ENCODE measurements at places on chromosomes 16 and 17.
A peak's percentile ranks its signal among the peaks of the same experiment; 100 is the strongest.

GRCh38 chr17:32495359-32496231 is 8.8 kb downstream of the CDK5R1 start:
- no peak for DNase-seq

- no peak for DNase-seq
These were observed 60.8 kb downstream of the TEX14 start for GRCh38 chr17:58630883-58631522.

- DNase-seq = no peak
These were observed 57.5 kb downstream of the WIPI1 start for GRCh38 chr17:68399638-68400403.

DNA sequence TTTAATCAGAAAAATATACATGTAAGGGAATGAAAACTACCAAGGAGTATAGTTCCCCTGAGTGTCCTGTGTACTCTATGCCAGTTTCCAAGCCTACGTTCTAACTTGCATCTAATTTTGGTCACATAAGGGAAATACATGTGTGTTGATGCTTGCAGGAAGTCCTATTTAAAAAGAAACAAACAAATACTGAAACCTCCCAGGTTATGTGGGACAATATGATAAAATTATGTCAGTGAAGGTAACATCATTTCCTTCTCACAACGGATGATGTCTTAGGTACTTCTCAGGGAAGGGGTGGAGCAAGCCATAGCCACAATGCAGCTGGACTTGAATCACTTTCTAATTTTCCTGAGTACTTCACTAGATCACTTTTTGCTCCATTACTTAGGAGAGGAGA is 115.9 kb downstream of the ZFHX3 start:
- DNase-seq = peak; percentile 10

DNA sequence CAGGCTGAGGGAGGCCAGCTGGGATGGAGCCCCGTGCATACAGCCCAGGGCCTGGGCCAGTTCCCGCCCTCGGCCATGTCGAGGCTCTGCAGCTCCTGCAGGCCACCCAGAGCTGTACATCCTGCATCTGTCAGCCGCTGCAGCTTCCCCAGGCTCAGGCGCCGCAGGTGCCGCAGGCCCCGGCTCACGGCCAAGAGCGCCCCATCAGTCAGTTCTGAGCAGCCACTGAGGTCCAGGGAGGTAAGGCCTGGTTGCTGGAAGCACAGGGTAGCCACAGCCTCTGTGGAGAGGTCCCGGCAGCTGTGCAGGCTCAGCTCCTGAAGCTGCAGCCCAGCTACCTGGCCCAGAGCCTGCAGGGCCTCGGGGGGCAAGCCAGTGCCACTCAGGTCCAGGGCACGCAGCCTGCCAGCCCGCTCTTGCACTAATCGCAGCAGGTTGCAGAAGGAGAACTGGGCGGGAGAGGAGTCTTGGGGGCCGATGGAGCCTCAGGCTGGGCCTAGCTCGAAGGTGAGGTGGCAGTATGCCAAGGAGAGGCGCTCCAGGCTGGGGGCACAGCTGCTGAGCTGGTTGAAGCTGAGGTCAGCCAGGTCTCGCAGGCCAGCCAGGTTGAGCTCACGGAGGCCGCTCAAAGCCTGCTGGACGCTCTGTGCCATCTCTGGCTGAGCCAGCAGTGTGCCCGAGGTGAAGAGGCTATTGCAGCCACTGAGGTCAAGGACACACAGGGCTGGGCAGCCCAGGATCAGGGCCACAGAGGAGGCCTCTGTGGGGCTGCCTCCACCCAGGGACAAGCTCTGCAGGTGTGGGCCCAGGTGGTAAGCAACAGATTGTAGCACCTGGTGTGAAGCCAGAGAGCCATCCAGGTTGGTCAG is 11.4 kb downstream of the ELMO3 start:
- no peak for DNase-seq

DNA sequence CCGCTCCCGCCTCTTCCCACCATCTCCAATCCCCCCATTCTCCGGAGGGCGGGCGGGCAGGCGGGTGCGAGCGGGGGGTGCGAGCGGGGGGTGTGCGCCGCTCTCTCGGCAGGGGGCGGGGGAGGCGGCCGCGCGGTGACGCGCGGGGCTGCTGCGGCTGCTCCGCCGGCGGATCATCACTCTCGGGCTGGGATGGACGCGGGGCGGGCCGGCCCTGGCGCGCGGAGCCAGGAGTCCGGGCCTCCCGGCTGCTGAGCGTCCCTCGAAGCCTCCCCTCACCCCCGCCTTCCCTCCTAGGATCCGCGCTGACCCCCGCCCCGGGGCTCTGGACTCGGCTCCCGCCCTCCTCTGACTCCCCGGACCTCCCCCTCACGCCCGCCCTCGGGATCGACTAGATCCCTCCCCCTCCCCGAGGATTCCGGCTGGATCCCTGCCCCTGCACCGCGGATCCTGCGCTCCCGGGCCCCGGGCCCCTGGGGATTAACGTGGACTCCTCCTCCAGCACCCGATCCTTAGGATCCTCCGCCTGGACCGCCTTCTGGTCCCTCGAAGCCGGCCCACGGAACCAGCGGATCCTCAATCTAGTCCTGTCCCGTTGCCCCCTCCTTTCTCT is 946 bp upstream of the TMEM256 start:
- DNase-seq = no peak

DNA sequence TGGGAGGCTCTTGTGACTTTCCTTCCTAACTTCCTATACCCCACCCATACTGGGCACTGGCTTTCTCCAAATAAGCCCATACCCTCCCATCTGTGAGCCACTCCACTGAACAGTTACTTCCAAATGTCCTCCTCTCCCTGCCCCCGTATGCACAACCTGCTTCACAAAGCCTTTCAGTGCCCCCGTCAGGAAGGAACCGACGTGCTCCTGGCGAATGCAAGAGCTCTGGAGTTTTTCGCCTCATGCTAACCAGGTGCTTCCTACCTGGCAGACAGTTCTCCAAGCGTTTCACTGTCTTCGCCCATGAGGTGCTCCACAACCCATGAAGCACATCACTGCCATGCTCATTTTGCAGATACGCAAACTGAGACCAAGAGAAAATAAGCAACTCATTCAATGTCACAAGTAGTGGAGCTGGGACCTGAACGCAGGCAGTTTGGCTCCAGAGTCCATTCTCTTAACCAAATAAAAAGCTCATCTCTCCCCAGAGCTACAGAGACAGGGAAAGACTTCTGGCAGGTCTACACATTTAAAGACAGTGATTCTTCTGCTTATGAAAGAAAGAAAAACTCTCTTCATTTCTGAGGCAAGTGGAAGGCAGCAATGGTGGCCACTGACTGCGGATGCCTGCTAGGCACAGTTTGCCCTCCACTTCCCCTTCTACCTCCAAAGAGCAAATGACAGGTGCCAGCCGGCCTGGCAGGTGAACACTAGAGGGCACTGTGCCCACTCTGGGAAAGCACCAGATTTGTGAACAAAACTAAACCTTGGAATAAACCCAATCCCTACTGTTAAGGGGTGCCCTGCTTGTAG is 23.8 kb downstream of the SPHK1 start:
- DNase-seq = peak; percentile 56

DNA sequence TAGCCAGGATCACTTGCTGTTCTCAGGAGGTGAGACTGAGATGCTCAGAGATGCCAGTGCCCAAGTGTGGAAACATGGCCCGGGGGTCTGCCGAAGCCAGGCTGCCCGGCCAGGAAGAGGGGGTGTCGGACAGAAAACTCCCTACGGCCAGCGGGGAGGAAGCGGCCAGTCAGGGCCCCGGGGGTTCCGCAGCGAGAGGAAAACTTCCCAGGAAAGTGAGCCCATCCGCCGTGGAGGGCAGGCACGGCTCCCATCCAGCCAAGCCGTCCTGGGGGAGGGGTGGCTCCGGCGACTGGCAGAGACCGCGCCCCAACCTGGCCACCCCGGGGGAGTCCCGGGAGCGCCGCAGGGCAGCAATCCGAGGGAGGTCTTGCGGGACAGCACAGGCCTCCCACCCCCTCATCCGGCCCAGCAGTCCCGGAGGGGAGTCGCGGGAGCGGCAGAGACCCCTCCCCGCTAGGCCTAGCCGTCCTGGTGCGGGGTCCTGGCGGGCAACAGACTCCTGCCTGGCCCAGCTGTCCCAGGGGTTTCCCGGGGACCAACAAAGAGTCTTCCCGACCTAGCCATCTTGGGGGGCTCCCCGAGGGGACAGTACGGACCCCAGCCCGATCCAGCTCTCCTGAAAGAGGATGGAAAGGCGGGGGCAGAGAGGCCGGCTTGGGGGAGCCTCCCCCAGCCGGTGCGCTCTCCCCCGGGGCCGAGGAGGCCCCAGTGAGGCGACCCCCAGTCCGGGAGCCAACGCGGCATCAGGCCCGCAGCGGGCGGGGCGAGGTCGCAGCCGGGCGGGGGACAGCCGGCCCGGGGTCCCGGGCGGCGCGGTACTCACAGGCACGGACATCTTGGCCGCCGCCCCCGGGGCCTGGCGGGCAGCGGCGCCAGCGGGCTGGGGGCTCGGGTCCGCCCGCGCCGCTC is 13.8 kb upstream of the BCAR1 start:
- DNase-seq = no peak

DNA sequence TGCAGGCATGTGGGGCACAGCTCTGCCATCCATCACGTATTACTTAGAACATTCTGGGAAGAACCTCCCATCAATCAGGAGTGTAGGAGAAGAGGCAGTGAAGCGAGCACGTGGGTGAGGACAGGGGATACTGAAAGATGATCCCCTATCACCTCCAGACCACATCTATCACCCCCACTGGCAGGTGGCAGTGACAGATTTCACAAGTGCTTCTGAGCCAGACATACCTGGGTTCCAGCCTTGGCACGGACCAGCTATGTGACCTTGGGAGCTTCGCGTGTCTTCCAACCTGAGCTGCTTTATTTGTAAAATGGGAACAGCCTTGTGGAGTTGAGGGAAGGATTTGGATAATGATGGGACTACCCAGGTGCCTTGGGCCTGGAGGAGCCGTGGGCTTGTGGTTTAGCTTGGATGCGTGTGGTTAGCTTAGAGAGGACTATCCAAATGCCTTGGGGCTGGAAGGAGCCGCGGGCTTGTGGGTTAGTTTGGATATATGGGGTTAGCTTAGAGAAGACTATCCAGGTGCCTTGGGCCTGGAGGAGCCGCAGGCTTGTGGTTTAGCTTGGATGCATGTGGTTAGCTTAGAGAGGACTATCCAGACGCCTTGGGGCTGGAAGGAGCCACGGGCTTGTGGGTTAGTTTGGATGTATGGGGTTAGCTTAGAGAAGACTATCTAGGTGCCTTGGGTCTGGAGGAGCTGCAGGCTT is 206.4 kb downstream of the ENGASE start:
- DNase-seq = no peak

GRCh38 chr17:15048933-15049794 is 216.0 kb downstream of the PMP22 start:
- DNase-seq = no peak

GRCh38 chr17:15436473-15437302 is 30.7 kb downstream of the CDRT4 start:
- peak; percentile 9 for DNase-seq

DNA sequence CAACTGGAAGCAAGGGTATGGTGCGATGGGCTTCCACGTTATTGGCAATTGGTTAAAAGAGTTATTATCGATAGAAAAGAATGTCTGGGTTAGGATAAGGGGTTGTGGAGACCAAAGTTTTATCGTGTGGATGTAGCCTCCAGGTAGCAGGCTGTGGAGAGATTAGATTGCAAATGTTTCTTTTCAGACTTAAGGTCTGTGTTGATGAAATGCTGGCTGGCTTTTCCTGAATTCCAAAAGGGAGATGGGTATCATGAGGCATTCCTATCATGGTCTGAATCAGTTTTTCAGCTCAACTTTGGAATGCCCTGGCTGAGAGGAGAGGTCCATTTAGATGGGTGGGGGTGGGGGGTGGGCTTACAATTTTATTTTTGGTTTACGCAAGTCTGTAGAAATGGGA is 395.0 kb upstream of the RBFOX1 start:
- no peak for DNase-seq

GRCh38 chr17:35132099-35132498 is 10.0 kb downstream of the NLE1 start:
- DNase-seq = no peak

DNA sequence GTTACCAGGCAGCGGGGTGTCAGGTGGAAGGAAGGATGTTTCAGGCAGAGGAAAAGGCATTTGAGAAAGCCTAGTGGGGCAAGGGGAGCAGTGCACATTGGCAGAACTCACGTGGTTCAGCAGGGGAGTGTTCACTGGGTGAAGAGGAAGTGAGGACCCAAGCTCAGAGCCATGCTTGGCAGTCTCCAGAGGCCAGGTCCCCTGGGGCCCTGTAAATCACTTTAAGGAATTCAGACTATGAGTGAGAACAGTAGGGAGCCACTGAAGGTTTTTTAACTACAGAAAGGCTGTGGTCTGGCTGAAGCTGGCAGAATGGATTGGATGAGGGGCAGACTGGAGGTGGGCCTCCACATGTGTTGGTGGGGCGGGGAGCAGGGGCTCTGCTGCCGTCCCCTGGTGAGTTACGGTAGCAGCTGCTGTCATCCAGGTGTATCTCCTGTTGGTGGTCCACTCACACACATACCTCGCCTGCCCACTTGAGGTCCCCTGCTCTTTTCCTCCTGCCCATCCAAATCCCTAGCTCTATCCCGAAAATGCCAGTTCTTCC is 5.1 kb downstream of the CLEC16A start:
- no peak for DNase-seq

GRCh38 chr17:77214743-77215142 is 74.0 kb downstream of the SEC14L1 start:
- DNase-seq = peak; percentile 31
